Right atrium auricular region (tissue), 2 donors: ENCODE measurements at places on chromosomes 6 and 20.
A peak's percentile ranks its signal among the peaks of the same experiment; 100 is the strongest.

DNA sequence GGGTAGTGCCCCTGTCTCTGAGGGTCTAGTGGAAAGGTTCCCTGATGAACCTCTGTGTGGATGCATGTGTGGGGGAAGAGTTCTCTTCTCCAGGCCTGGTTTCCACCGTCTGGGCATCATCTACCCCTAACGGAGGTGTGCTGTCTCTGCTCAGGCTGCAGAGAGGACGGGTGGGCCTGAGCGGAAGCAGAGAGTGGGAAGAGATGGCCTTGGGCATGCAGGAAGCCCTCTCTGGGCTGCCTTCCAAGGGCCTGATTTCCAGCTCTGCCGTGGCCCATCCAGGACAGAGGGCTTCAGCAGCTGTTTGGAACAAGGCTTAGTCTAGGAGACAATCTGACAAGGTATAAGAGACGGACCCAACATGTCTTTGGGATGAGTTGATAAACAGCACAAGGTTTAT is 220.1 kb upstream of the DTNBP1 start:
- no peak for DNase-seq

DNA sequence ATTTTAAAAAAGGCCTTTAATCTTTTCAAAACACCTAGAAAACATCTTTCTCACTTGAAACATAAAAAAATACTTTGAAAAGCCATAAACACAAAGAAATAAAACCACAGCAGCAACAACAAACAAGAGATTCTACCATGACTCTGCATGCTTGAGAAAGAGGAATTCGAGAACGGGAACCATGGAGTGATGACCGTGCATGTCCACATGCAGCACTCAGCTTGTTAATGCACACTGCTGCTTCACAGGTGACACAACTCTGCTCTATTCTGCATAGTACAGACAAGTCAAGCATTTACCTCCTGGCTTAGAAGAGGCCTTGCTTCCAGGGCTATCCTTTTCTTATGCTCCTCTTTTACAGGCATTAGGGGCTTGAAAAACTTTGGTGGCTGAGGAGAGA is 64.9 kb upstream of the NUP153 start:
- DNase-seq = no peak

GRCh38 chr6:106163966-106164877 is 78.1 kb downstream of the PRDM1 start:
- DNase-seq = peak; percentile 64

- peak; percentile 72 for DNase-seq
These were observed 94.9 kb downstream of the CEBPB start for GRCh38 chr20:50285376-50286173.

GRCh38 chr6:46629691-46630090 is 22.9 kb downstream of the CYP39A1 start:
- no peak for DNase-seq

- DNase-seq = no peak
These were observed 60.4 kb downstream of the SCAND1 start for GRCh38 chr20:35893942-35894341.

DNA sequence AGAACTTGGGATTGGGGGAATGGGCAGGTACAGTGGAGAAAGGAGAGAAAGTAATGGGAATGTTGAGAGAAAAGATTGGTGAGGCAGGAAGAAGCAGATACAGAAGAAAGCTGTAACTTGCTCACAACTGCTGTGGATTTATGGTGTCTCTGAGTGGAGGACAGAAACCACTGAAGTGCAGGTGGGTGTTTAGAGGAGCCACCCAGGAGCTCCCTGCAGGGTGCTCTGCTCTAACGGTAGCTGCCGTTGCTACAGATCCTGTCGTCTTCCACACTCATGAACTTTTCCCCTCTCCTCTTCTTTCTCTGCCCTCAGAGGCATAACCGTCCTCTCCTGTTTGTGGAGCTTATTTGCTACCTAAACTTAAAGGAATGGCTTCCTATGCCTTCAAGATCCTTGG is 27.5 kb upstream of the MAPK13 start:
- no peak for DNase-seq

- no peak for DNase-seq
These were observed 32.7 kb downstream of the BRPF3 start for GRCh38 chr6:36229223-36229622.

DNA sequence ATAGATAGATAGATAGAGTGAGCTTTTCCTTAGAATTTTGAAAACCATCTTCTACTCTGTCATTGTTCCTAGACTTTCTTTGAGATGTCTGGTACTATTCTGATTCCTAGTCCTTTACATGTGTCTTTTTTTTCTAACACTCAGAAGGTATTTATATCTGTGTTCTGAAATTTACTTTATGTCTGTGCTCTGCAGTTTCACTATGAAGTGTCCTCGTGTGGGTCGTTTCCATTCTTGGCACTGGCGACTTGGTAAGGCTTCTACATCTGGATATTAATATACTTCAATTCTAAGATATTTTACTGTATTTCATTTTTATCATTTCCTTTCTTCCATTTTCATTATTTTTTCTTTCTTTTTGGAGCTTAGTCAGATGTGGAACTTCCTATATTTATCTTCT is 87.0 kb downstream of the FHL5 start:
- no peak for DNase-seq

DNA sequence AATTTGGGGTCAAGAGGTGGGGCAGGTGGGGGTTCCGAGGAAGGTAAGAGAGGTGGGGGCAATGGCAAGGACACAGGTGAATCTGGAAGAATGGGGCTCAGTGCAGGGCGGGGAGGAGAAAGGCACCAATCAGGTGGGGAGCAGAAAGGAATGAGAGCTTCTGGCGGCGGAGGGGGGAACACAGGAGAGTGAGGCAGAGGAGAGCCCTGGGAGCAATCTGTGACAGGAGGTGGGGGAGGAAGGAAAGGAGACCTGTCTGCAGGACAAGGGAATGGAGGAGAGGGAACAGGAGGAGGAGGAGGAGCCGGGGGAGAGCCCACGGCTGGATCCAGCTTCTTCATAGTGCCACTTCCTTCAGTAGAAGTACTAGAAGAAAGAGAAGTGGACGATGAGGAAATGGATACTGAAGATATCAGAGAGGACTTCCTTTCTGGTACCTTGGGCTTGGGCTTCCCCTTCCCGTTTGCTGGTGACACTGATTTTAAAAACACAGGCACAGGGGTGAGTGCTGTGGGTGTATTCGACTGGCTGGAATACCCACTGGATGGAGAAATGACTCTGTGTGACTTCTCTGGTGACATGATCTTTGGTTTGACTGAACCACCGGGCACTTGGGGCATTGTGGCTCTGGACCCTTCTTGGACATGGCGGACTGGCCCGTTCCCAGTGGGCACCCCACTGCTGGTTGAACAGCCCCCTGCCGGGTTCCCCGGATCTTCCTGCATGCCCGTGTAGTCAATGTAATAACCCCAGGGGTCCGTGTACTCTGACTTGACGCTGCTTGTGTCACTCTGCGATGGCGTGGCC is 27.4 kb downstream of the HEBP2 start:
- no peak for DNase-seq

- DNase-seq = peak; percentile 75
These were observed 31.2 kb downstream of the SRSF3 start for GRCh38 chr6:36625158-36625919.

GRCh38 chr20:3572151-3572550 is 91.0 kb downstream of the GFRA4 start:
- DNase-seq = no peak

GRCh38 chr6:31005249-31006020 is 4.8 kb upstream of the MUC22 start:
- no peak for DNase-seq

DNA sequence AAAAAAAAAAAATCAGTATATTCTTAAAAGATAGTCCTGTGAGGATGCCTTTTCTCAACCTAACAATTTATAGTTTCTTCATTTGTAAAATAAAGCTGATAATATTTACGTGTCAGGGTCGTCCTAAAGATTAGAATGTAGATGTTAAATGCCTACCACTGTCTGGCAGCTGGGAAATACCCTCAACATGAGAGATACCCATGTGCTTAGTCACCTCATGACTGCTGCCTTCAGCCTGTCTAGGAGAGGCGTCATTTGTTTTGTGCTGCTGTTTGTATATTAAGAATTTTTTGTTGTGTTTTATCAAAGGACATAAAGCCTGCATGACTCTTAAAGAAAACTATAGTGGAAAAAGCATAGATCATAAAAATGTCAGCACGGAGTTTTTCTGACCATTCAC is 9.5 kb downstream of the FAM120B start:
- DNase-seq = no peak

GRCh38 chr20:50366270-50367103 is 143.7 kb upstream of the PTPN1 start:
- DNase-seq = peak; percentile 76

GRCh38 chr6:5036269-5036668 is 32.4 kb upstream of the RPP40 start:
- DNase-seq = no peak

DNA sequence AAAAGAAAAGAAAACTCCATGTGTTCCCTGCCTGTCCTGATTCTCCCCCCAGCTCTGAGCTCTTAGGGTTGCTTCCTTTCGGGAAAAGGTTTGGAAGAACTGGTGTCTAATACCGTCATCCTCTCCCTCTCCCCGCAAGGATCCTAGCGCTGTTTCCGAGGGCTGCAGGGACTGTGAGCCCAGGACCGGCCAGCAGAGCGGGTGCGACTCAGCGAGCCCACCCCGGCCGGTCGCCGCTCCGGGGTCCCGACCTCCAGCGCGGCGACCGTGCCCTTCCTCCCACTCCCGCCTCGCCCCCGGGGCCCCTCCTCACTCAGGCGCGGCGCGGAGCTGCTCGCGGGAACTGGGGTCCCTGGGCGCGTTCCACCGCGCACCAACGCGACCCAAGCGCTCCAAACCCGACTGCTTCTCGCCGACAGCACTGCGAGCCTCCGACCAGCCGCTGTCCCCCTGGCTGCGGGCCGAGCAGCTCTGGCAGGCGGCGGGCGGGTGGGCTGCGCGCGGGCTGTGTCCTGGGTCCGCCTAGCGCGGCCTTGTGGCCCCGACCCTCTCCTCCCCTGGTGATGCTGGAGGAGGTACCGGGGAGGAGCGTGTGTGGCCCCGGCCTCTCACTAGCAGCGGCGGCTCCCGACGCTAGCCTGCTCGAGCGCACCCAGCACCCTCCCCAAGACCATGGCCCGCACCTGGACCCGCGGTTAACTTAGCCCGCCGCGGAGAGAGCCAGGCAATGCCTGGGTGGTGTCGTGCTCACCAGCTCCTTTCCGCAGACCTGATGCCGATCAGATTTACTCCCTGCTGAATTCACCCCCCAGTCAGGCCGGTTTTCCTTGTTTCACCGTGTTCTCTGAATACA is at the start of gene PLA2G7:
Gene PLA2G7, minus strand, starts transcription at position 509 of the 853 bp plus-strand sequence. CDS start 12,484 bp downstream, outside the sequence.
- no peak for DNase-seq

DNA sequence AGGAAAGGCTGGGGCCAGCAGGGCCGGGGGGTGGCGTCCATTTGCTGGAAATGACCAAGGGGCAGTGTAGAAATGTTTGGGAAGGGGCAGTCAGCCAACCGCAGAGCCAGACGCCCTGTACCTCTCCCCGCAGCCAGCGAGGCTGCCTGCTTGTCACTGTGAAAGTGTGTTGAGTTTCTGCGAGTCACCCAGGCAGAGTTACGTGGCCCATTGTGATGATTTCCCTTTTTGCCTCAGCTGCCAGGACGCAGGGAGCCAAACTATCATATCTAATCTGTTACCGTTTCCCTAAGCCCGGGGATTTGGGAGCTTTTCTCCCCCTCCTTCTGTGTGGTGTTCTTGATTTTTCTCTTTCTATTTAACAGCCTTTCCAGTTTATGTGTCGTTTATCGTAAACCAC is 67.9 kb upstream of the STX16 start:
- DNase-seq = no peak

GRCh38 chr6:829656-830055 is 136.7 kb upstream of the EXOC2 start:
- DNase-seq = no peak

DNA sequence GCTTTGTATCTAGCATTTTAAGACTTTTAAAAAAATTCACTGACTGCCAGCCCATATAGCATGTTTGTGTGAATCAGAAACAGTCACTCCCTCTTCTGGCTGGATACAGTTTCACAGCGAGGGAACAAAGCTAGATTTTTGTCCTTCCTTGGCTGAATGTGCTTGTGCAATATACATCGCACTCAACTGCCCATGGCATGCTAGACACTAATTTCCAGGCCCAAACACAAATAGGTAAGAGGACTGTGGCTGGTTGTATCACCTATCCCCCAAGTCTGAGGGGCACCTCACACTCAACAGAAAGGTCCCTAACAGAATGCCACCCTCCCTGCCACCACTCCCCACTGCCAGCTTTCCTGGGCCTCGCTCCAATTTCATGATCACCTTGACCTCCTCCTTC is 16.2 kb upstream of the BLCAP start:
- peak; percentile 23 for DNase-seq

DNA sequence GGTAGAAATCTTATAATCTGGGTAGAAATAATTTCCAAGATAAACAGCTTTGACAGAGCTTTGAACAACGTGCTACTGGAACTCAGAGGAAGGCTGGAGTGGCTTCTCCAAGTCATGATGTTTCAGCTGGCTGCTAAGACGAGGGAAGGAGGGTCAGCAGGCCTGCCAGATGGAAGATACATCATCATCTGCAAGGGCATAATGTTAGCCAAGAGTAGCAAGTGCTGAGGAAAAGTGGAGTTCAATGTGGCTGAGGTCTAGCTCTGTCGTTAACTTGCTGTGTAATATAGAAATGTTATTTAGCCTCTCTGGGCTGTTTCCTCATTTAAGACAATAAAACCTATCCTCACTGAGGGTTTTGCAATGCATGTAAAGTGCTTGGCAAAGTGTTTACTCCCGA is 35.1 kb downstream of the RGS17 start:
- DNase-seq = no peak

DNA sequence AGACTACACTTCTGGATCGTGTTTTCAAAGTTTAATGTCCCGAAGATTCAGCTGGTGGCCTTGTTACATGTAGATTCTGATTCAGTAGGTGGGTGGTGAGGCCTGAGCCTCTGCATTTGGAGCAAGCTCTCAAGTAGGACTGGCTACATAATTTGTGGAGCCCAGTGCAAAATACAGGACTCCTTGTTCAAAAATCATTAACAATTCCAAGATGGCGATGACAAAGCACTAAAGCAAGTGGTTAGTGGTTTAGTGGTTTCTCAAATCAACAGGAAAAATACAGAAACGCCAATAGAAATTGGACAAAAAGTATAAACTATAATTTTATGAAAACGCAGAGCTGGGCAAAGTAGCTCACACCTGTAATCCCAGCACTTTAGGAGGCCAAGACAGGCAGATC is 133.7 kb upstream of the STMND1 start:
- DNase-seq = no peak

DNA sequence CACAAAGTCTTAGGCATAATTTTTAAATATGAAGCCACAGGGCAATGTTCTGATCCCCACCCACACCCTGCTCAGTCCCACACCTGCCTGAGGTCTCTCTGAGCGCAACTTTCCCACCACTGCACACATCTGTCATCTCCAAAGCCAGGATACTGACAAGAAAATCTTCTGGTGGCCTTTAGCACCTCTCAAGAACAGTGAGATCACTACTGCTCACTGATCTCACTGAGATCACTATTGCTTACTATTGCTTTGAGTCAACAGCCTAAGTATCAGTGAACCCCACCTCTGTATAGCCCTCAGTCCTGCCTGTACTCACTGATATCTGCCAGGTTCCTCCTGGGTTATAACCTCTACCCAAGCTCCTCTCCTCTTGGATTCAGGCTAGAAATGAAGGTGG is 6.4 kb downstream of the TNFRSF21 start:
- no peak for DNase-seq

GRCh38 chr6:150830439-150831165 is 34.9 kb upstream of the MTHFD1L start:
- no peak for DNase-seq

- no peak for DNase-seq
These were observed 154.5 kb upstream of the ZNF217 start for GRCh38 chr20:53748176-53748575.
